ENCODE measurements at places on chromosomes 5 and 9. TPM values are rescaled to one million over a fixed set of nuclear protein-coding genes. Genes with fewer than 3 reads are reported as not detected.

DNA sequence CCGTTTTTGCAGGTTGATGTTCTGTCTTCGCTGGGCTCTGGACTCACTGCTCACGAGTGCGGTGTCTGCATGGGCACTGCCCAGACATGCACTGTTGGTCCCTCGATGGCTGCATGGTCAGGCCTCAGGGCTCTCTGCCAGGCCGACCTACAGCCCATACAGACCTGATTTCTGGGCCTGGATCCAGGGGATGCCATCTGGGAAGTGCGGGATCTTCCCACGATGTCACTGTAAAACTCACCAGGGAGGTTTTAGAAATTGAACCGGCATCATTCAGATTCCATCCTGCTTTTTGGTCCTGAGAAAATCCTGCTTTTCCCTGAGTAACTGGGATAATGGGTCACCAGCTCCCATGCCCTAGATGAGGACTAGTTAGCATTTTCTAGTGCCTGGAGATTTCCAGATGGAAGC, 9.1 kb downstream of the S1PR3 start:
- no peak for DNase-seq

- no peak for DNase-seq
These were observed 831.1 kb downstream of the NR2F1-AS1 start for GRCh38 chr5:92749943-92750342.

DNA sequence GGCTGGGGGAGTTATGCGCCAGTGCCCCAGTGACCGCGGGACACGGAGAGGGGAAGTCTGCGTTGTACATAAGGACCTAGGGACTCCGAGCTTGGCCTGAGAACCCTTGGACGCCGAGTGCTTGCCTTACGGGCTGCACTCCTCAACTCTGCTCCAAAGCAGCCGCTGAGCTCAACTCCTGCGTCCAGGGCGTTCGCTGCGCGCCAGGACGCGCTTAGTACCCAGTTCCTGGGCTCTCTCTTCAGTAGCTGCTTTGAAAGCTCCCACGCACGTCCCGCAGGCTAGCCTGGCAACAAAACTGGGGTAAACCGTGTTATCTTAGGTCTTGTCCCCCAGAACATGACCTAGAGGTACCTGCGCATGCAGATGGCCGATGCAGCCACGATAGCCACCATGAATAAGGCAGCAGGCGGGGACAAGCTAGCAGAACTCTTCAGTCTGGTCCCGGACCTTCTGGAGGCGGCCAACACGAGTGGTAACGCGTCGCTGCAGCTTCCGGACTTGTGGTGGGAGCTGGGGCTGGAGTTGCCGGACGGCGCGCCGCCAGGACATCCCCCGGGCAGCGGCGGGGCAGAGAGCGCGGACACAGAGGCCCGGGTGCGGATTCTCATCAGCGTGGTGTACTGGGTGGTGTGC, at the start of gene RXFP3:
TSS of gene RXFP3 (plus strand) at position 6 of the 636 bp plus-strand sequence. CDS start at position 361, 355 bp downstream.
- no peak for DNase-seq

DNA sequence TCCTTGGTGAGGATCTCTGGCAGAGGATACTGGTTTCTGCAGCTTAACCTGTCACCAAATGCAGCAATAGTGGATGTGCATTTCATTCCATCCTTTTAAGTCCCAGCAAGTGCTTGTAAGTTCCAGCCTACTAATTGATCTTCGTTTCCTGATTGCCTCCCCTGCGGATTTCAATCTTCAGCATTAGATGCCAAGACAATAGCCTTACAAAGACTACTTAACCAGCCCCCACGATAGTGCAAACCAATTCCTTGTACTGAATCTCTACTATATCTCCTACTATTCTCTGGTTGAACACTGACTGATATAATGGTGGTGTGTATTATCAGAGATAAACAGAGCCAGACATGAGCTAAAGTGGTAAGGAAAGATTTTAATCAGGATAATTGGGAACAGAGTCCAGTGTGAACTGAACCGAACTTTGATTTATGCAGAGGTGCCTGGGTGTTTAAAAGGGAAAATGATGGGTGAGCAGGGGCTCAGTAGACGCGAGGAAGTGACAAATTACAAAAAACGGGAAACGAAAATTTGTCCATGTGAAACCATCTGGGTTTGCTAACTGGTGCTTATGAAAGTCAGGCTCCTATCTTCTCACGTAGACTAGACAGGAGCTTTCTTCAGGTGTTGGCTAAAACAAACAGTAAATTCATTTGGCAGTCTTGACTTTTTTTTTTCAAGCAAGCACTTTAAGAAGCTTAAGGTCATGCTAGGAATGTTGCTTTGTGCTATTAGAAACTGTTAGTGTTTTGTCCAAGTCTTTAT, 106.9 kb upstream of the ST8SIA4 start:
- no peak for DNase-seq

DNA sequence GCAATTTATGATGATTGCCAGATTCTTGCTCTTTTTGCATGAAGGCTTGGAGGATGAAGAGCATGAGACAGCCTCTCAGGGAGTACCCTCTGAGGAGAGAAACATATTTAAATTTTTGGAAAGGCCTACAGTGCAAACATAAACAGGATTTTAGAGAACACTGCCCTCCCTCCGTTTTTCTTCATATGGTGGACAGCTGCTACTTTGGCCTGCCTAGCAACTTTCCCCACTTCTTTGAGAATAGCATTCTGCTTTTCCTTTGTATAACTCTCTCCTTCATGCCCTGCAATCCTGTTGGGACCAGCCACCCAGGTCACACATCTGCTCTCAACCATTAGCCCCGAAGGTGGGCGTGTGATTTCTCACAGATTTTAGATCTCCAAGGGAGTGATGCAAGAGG, 20.5 kb upstream of the TXN start:
- DNase-seq, result no peak

The SGCD gene
- 5.2 TPM for polyA plus RNA-seq

The TEX48 gene
- polyA plus RNA-seq, result not detected

The PDLIM4 gene
- 15.5 TPM for polyA plus RNA-seq

Measured in renal pelvis (tissue), 12 donors.